Activated T-cell treated with anti-CD3 and anti-CD28 coated beads, Interleukin-2, amount 50 U/mL, for 72 hours (primary cell): ENCODE measurements at places on chromosomes 11 and 22. TPM values are rescaled to one million over a fixed set of nuclear protein-coding genes. Genes with fewer than 3 reads are reported as not detected.

- DNase-seq, result no peak
Measured at GRCh38 chr11:76962583-76963416, 71.4 kb upstream of the B3GNT6 start.

DNA sequence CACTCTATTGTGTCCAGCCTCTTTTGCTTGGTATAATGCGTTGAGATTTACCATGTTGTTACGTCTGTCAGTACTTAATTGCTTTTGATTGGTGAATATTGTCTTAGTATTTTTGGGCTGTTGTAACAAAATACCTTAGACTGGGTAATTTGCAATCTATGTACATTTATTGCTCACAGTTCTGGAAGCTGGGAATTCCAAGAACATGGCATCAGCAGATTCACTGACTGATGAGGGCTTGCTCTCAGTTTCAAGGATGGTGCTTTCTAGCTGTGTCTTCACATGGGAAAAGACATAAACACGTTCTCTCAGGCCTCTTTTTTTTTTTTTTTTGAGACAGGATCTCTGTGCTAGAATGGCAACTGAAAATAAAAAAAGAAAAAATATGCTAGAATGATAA is 46.7 kb upstream of the INCENP start:
- no peak for DNase-seq

DNA sequence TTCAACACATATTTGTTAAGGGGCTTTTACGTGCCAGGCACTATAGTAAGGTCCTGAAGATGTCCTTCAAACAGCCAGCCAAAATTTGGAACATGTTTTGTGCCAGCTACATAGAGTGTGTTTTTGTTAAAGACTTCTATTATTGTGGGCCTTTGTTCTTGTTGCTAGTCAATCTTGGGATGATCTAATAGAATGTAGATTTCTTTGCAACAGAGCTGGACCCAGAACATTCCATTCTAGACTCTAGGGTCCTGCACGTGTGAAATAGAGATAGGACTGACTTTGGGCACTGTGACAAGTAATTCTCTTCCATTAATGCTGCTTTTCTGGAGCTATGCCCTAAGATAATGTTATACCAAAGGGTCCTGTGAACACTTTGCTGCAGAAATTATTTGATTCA is 16.9 kb upstream of the IPO7 start:
- no peak for DNase-seq

- no peak for DNase-seq
Measured at GRCh38 chr11:107252429-107253161, 205.0 kb downstream of the CWF19L2 start.

DNA sequence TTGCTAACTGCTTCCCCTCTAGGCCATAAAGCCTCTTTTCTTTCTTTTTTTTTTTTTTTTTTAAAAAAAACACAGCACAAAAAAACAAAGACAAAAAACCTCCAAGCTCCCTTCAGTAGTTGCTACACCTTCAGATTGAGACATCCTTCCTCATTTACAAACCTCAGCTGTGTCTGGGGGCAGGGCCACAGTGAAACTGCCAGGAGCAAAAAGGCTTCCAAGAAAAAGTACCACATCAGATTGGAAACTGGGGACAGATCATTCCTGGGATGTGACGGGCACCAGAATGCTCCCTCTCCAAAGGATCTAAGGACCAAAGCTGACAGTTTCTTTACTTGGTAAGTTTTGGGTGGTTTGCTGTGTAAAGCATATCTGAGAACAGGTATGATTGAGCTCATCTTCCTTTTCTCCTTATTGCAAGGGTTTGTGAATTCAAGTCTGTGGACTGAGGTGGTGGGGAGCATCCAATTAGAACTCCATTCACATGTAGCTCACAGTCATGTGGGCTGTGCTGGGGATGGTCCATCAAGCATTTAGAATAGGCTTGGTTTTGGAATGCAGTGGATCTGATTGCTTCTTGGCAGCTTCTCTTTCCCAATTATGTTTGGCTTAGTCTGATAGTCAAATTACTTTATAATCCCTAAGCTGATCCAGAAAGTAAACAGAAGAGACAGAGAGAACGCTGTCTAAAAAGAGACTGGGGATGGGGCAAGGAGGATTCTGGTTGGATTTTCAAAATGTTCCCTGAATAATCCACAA is 705 bp downstream of the BBOX1 start:
- DNase-seq, result no peak

DNA sequence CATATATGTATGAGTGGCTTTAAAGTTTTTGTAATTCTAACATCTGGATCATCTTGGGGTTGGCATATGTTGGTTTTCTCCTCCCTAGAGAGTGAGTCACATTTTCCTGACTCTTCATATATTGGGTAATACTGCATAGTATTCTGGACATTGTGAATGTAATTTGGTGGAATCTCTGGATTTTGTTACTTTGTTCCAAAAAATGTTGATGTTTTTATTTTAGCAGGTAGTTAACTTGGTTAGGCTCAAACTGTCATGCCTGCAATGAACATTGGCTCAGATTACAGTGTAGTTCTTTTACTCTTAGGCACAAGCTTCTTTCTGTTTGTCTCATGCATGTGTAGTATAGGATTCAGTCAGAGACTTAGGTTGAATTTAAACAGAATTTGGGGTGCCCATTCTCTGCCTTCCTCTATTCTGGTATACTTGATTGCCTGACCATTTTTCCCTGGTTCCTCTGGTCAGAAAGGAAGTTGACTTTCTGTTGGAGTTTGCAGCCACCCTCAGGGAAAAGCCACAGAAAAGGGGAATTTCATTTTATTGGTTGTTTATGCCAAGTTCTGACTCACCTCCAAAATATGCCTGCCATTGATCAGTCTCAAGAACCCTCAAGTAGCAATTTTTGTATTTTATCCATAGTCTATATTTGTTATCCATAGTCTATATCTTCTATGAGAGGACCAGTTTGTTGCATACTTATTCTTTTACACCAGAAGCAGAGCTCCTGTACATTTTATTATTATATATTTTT is 151.7 kb downstream of the UVRAG start:
- DNase-seq, result no peak

- no peak for DNase-seq
Measured at GRCh38 chr11:78031629-78032028, 8.6 kb upstream of the KCTD14 start.

- DNase-seq, result no peak
Measured at GRCh38 chr11:92313784-92314183, 89.2 kb downstream of the FAT3 start.

DNA sequence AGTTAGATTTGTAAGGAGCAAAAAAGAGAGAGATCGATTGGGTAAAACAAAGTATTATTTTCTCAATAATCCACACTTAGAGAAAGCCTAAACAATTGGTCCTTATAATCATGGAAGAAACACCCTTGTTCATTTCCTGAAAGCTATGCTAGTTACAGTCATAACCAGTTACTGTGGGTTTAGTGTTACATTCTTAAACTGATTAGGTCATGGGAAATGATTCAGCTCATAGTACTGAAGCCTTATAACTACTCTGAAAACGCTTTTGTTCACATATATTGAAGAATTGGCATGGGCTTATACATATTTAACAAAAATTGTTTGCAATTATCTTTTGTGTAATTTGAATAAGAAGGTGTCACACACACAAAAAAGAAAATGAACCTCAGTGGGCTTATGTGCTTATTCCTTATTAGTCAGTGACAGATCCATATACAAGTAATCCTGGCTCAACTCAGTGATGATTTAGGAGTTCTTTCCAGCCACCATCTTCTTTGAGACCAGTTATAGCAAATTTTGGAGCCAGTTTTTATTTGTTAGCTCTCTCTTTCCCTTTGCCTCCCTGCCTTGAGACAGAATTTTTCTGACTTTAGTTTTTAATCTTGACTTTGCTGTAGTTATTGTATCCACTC is 198.5 kb upstream of the CTSC start:
- no peak for DNase-seq

- DNase-seq, result no peak
Measured at GRCh38 chr11:100703139-100703538, 16.1 kb downstream of the ARHGAP42 start.

DNA sequence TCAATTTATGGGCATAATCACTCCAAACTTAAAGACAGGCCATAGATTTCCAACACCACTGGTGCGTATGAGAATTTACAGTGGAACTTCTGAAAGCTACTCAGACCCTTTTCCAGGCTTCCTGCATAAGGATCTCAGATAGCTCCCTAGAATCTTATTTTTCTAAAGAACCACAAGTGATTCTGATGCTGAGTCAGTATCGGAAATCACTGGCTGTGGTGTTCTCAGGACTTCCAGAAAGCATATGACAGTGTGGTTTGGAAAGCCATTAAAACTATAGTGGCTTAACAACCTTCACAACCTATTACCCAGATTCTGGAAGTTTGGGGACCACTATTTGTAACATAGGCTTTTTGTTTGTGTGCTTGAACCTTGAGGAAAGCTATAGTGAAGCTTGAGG is 756.0 kb downstream of the DLG2 start:
- no peak for DNase-seq

DNA sequence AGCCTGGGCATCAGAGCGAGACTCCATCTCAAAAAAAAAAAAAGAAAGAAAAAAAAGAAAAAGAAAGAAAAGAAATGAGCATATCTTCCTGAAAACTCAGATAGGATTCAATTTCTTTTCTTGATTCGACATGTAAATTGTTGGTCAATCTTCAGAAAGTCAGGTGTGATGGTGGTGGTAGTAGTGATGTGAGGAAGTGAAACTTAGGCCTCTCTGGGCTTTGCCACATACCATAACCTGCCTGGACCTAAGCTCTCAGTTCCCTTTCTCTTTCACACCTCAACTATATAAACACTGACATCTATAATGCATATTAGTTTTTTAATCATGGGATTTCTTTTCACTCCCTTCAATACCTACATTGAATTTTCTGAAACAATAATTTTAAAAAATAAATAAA is 98.0 kb upstream of the TBCEL start:
- DNase-seq, result no peak

DNA sequence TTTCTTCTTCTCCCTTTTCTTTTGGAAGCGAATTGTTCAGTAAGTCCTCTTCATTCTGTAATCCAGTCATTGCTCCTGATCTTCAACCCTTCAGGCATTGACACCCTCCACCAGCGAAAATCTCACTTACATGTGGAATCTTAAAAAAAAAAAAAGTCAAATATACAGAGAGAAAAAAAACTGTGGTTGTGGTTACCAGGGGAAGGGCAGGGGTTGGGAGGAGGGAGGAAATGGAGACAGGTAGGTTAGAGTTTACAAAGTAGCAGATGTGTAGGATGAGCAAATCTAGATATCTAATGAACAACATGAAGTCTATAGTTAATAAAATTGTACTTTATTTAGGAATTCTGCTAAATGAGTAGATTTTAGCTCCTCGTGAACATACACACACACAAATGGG is 17.7 kb upstream of the TMEM123 start:
- DNase-seq, result no peak

DNA sequence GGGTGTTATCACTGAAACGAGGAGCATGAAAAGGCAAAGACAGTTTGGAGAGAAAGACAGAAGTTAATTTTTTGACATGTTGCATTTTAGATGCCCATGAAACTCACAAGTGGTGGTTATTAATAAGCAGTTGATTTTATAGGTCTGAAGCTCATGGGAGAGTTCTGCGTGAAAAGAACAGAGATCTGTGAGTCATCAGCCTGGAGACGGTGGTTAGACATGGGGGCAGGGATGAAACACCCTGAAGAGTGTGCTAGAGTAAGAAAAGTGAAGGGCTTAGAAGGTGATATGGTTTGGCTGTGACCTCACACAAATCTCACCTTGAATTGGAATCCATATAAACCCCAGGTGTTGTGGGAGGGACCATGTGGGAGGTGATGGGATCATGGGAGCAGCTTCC is 289.1 kb upstream of the ISX start:
- DNase-seq, result no peak

DNA sequence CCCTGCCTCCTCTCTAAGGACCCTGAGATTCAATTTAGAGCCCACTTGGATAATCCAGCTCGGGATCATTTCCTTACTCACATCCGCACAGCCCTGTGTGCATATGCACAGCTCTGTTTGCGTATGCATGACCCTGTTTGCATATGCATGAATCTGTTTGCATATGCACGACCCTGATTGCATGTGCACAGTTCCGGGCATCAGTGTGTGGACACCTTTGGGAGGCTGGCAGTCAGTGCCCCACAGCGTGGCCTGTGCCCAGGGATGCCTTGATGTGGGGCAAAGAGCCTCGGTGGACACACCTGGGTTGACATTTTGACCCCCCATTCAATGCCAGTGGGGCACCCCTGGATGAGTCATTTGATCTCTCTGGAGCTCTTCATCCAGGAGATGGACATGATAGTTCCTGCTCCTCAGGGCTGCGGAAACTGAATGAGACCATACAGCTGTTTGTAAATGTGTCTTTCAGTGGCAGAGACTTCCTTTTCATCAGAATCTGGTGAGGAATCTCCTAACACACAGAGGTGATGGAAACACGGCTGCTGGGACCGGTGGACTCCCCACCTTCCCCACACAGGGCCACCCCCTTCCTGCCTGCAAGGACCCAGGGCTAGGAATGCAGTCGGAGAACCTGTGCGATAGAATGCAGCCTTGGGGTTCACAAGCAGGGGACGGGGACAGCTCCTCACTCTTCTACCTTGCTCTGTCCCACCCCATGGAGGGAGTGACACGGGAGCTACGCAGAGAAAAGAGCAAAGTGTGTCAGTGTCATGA is 41.2 kb downstream of the MYEOV start:
- DNase-seq, result no peak

DNA sequence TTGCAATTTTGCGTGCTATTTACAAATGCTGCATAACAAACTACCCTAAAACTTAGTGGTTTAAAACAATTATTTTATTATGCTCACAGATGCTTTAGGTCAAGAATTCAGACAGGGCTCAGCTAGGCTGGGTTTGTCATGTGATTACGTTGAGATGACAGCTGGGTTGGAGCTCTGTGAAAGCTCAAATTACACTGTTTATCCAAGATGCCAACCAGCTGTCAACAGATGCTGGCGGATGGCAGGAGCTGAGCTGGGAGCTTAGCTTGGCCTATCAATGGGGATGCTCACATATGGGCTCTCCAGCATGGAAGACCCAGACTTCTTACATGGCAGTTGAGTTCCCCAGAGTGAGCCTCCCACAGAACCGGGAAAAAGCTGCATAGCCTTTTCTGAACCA is 62.7 kb downstream of the STK33 start:
- DNase-seq, result no peak

- no peak for DNase-seq
Measured at GRCh38 chr11:86693518-86693917, 21.1 kb upstream of the ME3 start.

- DNase-seq, result no peak
Measured at GRCh38 chr11:121552154-121552553, 99.4 kb upstream of the SORL1-AS1 start.

DNA sequence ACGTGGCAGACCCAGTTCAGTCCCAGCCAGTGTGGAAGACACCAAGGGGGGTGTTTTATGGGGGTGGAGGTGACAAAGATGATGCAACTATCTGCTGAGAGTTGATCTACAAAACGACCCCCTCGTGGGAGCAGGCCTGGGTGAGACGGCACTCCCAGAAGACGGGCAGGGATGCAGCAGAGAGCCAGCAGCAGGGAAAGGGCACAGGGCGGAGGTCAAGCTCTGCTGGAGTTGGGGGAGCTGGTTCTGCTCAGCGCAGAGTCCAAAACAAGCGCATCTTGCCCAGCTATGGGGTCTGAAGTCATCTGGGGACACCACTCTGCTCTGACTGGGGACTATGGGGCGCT is 3.9 kb downstream of the GNB1L start:
- no peak for DNase-seq

- peak; percentile 94 for DNase-seq
Measured at GRCh38 chr11:46238967-46239800, 38.3 kb upstream of the CREB3L1 start.

The DBX1 gene
- not detected for total RNA-seq

The CNIH2 gene
- total RNA-seq, result 1.2 TPM

The CCDC83 gene
- total RNA-seq, result not detected

The CNTF gene
- total RNA-seq, result 4.5 TPM
